ENCODE measurements at places on chromosomes 12 and 14. TPM values are rescaled to one million over a fixed set of nuclear protein-coding genes. Genes with fewer than 3 reads are reported as not detected.

- peak; percentile 94 for DNase-seq
Observed at GRCh38 chr12:43805860-43806736, at the start of gene TWF1. Gene TWF1 (minus strand): TSS chr12:43806317. CDS start chr12:43806245, 72 bp downstream.

IAPP gene
- not detected for total RNA-seq

DNA sequence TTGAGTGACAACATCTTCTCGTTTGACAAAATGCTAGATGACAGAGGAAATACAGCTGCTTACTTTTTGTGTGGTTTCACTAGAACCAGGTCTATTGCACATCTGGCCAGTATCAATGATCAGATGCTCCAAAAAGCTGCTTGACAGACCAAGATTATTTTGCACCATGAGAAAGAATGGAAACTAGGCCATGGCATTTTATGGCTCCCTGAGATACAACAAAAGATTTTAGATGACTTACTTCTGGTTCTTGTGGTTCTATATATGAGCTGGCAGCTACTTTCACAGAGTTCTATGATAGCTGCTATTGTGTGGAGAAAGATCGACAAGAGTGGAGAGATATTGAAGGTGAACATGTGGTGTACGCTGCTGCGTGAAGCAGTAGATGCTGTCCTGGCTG is 25.9 kb upstream of the PPFIBP1 start:
- no peak for DNase-seq

GRCh38 chr14:87935886-87936285 is 57.1 kb downstream of the GALC start:
- no peak for DNase-seq

- no peak for DNase-seq
Observed at GRCh38 chr14:74413627-74414026, 12.4 kb downstream of the SYNDIG1L start.

DNA sequence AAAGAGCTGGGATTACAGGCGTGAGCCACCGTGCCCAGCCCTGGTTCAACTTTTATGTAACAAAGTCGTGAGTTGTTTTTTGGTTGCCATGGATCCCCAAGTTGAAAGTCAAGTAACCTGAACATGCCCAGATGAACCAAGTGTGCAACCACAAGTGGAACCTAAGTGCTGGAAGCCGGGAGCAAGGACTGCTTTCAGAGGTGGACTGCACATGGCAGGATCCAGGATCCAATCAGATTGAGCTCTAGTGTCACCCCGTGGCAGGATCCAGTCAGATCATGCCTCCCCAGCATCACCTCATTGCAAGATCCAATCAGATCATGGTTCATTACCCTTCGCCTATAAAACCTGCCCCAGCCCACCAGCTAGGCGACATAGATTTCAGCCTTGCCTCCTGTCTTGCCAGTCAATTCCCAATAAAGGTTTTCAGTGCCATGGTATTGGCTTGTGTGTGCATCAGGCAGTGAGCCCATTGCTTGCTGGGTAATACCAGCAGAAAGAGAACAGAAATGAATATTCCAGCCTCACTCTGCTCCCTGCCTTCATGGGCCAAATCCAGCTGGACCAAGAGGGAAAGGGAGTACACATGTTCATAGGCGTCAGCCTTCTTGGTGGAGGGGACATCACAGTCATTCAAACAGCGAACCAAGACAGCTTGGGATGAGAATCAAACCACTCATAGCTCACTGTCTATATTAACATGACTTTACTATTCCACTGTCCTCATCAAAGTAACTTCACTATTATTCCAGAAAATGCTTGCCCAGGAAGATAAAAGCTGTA is 43.6 kb upstream of the VASH1 start:
- no peak for DNase-seq

All from Right ventricle myocardium superior (tissue), 1 donor.